ENCODE measurements at places on chromosomes 2 and 18. TPM values are rescaled to one million over a fixed set of nuclear protein-coding genes. Genes with fewer than 3 reads are reported as not detected.

PGAP1 gene
- 10.5 TPM for total RNA-seq

TCF23 gene
- not detected for total RNA-seq

- no peak overlapping the region for H3K4me3 ChIP-seq
- no peaks in the 10 kb centered on the region for H3K36me3 ChIP-seq
- H3K4me1 ChIP-seq = no peaks in the 10 kb centered on the region
- H3K27me3 ChIP-seq = no peaks in the 10 kb centered on the region
- no peak overlapping the region for H3K27ac ChIP-seq
These were observed 40.3 kb downstream of the GPR155 start for GRCh38 chr2:174446531-174446930.

- no peak for DNase-seq
- H3K27me3 ChIP-seq = no peaks in the 10 kb centered on the region
- H3K36me3 ChIP-seq = no peaks in the 10 kb centered on the region
These were observed 259.2 kb downstream of the IKZF2 start for GRCh38 chr2:212892193-212892592.

GRCh38 chr2:25453199-25453905 lies 111.6 kb upstream of the DNMT3A start:
- H3K27ac ChIP-seq = no peak overlapping the region
- H3K27me3 ChIP-seq = no peaks in the 10 kb centered on the region
- no peak for DNase-seq
- no peaks in the 10 kb centered on the region for H3K36me3 ChIP-seq
- H3K4me1 ChIP-seq = no peaks in the 10 kb centered on the region

GRCh38 chr2:85905187-85905666 lies 16.4 kb upstream of the ST3GAL5 start:
- no peaks in the 10 kb centered on the region for H3K27me3 ChIP-seq
- DNase-seq = no peak
- peaks cover 12% of the 10 kb centered on the region for H3K4me1 ChIP-seq
- H3K4me3 ChIP-seq = no peak overlapping the region
- H3K36me3 ChIP-seq = no peaks in the 10 kb centered on the region

GRCh38 chr2:9812945-9813311 lies 30.3 kb upstream of the TAF1B start:
- H3K4me1 ChIP-seq = peaks cover 12% of the 10 kb centered on the region
- H3K27ac ChIP-seq = no peak overlapping the region
- H3K4me3 ChIP-seq = no peak overlapping the region
- no peak for DNase-seq
- no peaks in the 10 kb centered on the region for H3K27me3 ChIP-seq

RPIA gene
- 17.1 TPM for total RNA-seq

Measured in upper lobe of left lung (tissue), 6 donors.